ENCODE measurements at places on chromosomes 2 and 18.

DNA sequence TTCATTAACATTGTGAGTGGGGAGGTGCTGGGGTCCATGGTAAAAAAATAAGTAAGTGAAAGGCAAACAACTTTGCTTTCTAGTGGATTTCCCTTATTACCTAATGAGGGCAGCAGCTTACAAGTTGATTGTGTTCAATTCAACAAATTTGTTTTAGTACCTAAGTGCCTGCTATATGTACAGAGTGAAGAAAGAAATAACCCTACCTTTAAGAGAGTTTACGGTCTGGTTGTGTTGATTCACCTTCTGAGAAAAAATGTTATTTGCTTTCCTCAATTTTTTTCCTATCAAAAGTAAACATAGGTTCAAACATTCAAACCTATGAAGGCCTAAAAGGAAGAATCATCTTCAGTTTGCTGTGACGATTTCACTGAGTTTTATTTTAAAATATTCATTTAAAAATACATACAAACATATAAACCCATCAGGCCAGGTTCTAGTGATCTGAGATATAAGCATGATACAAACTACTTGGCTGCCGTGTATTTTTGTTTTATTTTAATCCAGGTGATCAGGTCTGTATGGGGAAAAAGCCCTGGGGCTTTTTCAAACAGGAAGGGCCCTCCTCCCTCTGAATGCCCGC, 1.5 kb upstream of the SPTBN1 start:
- DNase-seq: no peak

DNA sequence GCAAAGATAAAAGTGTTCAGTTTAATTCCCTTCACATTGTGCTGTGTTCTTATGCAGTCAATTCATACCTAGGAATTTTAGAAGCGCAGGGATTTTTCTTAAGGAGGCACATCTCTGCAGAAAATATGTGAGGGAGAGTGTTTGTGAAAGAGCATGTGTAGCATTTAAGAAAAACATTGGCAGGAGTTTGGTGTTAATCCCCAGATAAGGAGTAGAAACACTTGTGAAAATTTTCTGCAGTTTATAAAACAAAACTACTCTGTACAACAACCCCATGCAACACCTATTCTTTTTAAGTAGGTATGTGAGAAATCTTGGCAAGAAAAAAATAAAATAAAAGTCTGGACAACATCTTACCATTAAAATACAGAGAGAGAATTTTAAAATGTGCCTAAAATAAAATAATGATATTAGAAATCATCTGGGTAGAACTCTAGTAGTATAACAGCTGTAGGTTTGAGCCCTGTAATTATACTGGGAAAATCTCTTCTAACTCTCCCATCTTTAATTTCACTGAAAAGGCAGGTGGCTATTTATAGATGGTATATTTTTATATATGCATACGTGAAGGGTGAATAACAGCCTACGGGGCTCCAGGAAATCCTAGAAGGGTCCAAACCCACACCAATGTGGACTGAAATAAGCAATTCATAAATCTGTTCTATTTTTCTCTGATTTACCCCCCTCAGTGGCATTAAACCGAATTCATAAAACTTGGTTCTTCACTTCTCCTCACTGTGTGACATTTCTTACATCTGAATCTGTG, 6.6 kb downstream of the FZD7 start:
- DNase-seq: no peak

DNA sequence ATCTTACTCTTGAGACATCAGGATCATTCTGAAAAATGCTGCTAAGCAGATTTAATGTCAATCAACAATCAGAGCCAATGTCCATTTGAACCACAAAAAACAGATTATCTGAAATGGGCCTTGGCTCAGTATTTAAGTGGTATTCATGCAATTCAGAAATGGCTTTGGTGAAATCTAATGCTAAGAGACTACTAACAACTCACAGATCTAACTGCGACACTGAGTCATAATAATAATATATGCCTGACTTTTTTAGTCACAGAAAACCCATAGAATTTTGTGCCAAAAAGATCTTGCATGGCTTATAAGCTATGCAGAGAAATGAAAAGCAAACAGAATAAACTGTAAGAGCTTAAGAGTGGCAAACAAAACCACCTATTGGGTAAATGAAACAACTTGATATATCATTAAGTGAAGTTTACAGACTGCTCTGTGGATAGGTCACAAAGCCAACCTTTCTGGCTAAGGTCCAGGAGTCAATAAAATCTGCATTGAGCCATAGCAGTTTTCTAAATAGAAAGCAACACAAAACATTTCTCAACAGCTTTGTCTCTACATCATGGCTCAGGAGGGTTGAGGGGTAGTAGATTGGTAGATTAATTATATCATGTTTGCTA, 234.3 kb downstream of the LRATD1 start:
- DNase-seq: no peak

DNA sequence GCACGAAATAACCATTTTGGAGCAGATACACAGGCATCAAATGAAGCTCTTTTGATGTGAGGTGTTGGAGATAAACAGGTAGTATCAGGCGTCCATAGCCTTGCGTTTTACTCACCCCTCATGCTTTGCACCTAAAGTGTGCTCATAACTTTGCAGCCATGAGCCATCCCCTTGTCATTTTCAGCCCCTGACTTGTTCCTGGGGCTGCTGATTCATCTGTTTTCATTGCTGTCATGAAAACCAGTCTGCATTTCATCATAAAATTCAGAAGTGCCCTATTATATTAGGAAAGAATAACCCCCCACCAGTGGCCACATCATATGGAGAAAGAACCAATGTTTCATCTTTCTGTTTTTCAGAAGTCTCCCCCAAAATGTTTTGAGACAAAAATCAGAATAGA, 329.7 kb upstream of the NRP2 start:
- DNase-seq: no peak

DNA sequence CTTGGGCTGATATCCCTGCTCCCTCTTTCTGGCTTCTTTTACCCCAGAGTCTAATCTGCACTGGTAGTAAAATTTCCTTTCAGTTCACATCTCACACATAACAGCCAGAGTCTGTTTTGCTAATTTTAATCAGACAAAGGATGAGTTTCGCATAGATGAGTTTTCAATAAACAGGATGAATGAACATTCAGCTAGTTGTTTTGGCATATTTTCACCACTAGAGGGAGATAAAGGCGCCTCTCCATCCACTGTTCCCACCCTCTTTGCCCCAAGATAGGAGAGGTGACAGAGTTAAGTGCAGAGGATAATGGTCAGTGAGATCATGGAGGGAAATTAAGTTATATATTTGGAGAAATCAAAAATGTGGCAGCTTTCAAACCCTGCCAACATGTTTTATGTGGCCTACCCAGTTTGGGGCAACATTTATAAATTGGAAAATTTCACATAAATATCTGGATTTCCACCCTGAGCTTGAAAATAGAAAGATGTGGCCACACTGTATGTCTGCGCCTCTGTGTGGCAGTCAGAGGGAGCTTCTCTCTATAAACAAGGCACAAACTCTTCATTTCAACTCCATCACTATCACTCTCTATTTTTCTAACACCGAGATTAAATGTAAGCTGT, 48.5 kb upstream of the DTNA start:
- DNase-seq: peak; percentile 58

- no peak for DNase-seq
Measured at GRCh38 chr18:47992976-47993375, 62.5 kb upstream of the SMAD2 start.

- DNase-seq: no peak
Measured at GRCh38 chr2:224027070-224027469, 12.0 kb downstream of the SERPINE2 start.

DNA sequence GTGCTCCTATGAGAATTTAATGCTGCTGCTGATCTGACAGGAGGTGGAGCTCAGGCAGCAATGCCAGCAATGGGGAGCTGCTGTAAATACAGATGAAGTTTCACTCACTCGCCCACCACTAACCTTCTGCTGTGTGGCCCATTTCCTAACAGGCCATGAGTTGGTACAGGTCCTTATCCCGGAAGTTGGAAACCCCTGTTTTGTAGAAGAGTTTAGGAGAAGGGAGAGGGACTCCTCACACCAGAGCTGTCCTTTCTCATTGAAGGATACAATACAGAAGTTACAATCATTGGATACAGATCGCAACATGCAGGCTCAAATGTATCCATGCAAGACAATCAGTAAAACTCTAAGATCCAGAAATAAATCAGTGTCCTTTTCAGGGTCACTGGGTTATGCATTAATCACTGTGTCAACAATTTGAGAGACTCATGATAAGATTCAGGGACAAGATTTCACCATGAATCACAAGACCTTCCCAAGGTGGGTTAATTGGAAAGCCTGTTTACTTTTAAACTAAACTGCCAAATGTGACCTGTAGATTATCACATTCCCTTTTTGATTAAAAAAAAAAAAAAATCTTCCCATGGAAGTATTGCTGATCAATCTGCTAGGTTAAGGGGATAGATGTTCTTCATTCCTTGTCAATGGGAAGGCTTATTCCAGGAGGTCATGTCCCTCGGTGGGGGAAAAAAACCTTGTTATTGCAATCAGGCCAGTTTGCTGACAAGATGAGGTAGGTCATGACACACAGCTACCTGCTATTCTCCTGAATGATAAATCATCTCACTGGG, 97.2 kb downstream of the SP100 start:
- DNase-seq: no peak

DNA sequence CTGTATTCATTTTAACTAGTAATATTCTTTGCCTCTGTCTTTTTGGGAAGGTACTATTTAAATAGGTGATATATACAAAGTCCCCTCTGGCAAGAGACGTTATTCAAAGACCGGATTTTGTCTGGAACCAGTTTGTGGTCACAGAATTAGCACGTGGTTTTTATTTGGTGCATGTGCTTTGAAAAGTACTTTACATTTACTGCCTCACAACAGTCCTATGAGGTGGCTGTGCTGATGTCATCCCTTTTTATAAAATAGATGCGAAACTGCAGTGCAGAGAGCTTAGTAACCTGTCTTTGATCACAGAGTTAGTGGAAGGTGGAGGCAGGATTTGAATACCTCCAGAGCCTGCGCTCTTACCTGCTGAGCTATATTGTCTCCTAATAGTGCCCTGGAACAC, 4.0 kb downstream of the LPIN1 start:
- no peak for DNase-seq

DNA sequence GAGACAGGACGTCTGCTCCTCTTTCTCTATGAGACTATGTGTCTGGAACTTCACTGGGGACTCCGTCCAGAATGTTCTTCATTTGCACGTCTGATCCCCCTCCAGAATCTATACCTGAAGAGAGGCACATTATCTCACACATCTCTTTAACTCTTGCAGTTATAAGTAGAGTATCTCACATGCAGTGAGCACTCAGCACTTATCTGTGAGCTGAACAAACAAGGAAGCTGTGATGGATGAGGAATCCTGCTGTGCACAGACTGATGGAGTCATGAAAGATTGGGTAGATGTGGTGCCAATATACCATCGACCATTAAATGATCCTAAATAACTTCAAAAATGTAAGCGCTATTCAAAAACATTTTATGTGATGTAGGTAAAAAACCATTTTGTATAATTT, 888.3 kb upstream of the CELF4 start:
- DNase-seq: no peak

DNA sequence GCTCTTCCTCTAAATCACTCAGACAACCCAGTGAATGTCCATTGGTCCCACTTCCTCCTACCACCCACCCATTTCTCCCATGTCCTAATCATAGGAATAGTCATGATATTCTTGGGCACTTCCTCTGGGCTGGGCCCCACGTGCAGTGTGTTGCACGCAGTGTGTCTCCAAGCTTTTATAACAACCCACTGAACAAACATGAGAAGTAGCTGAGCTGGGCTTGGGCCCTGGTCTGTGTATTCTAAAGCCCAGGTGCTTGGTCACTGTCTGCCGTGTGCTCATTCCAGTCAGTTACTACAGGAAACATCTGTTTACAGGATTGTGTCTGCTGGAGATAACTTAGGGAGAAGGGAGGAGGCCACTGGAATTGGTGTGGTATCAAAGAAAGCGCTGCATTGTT, 64.2 kb upstream of the THOC1 start:
- peak; percentile 84 for DNase-seq

DNA sequence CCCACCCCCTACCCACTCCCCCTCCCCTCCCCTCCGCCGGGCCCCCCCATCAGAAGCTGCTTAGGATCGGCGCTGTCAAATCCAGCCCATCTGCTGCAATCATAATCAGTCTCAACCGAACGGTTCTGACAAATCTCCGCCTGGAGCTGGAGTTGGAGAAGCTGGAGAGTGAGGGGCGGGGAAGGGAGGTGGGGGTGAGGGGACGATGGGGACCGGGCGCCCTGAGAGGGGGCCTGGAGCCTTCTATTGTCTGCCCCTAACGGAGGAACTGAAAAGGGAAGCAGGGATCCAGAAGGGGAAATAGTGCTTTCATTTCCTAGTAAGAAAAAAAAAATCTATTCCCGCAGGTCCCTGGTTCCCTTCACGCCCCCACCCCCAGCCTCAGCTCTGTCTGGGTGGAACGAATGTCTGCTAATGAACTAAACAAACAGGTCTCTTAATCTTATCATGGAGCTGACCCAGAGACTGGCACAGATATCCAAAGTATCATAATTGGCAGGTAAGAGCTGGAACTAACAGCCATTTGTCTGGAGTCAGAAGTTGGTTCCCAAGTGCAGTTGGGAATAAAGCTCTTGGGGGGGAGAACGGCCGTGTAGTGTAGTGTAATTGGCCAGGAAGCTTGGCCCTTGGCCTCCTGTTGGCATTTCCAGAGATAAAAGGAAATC, 301.2 kb downstream of the NCKAP5 start:
- DNase-seq: no peak

- no peak for DNase-seq
Measured at GRCh38 chr2:221415789-221416188, 156.3 kb downstream of the EPHA4 start.

DNA sequence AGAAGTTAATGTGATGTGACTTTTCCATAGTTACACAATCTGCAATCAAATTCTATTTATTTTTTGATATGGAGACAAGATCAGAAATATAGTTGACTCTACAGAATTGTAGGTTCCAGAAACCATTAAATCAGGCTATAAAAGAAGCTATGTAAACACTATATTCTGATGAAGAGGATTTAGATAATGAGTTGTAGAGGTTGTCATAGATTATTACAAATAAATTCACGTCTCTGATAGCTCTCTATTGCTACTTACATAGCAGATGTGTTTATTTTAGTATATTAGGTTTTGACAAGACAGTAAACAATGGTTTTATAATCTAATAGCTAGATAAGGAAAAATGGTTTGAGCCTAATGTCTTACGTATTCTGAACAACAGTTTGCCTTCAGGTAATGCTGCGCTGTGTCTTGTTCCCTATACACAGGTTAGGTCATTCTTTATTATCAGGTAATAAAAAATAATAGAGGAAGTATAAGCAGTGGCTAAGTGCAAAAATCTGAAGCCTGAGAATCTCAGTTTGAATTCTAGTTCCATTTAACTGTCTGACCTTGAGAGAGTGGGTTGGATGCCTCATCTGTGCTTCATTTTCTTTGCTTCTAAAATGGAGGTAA, 93.4 kb downstream of the PPP1R1C start:
- DNase-seq: no peak

DNA sequence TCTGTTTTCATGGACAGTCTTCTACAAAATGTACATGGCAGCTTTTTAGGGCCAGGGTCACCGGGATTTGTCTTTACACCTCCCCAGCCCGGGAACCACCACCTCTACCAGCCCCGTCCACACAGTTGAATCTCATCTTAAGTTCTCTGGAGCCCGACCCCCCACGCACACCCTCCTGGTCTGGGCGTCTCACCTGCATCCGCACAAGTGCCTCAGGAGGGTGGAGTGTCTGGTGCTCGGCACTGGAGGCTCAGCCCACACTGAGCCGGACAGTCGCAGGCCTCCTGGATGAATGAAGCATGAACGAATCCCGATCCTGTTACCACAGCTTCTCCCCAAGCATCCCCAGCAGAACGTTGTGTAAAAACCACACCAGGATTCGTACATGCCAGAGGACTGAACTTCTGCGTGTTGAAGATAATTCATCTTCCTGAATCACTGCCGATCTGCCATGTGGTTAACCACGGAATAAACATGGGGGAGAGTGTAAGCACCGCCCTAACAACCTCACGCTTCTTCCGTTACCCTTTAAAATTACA, 162.0 kb downstream of the RTP5 start:
- no peak for DNase-seq

Measured in suppressor macrophage (primary cell).